ENCODE measurements at places on chromosomes 4 and X.

GRCh38 chrX:140709421-140709846 lies at the start of gene LINC00632:
LINC00632 (plus strand) TSS chrX:140709759.
- no peak for DNase-seq

DNA sequence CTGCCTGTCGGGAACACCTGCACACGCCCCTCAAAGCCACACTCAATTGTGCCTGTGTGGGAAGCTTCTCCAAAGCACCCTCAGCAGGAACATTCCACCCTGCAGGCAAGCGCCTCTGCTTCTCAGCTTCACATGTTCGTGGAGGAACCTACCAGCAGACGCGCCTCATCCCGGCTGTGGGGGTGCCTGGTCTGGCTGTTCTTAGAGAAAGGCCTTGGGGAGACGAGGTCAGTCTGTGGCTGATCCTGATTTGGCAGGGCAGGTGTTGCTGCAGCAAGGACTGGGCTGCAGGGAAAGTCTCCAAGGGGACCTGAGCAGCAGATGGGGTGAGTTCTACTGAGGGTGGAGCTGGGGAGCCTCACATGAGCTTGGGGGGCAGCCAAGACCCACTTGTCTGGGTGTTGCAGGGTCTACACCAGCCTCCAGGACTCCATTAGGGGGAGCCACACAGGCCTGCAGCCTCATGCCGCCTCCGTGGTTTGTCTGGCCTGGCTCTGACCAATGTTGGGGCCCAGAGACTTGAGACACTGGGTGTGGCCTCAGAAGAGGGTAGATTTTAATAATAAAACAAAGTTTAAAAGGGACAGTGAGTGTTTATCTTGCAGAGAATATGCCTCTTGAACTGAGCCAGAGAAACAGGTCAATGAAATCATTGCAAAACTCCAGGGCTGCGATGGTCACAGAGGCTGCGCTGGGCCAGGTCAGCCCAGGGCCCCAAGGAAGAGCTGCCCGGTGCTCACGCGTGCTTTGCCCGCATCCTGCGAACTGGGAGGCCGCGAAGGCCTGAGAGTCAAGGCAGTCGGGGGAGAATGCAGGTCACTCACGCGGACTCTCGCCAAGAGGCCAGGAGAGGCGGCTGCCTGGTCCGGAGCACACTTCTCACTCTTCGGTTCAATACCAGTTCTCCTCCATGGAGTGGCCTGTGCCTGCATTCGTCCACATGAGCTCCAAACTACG lies 21.1 kb downstream of the RNF212 start:
- DNase-seq = no peak

GRCh38 chr4:139658185-139658584 lies 7.4 kb upstream of the MGST2 start:
- no peak for DNase-seq

- no peak for DNase-seq
Observed at GRCh38 chr4:142528433-142528832, 317.7 kb downstream of the INPP4B start.

DNA sequence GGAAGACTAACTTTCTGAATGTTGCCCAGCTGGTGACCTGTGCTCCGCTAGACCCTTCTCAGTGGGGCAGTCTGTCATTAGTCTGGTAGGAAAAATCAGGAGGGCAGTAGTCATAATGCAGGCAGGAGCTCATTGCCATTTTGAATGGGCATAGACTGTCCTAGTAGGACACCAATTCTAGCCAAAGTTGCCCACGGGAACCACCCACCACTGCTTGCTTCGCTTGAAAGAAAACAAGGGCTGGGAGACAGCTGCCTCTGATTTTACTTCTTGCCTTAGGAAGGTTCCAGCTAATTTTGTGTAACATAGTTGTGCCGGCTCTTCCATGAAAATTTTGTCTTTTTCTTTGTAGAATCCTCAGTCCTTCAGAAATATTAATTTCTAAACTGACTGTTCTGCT lies 23.3 kb downstream of the HOPX start:
- DNase-seq = no peak

- DNase-seq = no peak
Observed at GRCh38 chr4:106602711-106603110, 234.1 kb upstream of the GIMD1 start.

GRCh38 chr4:2694691-2695090 lies 61.4 kb downstream of the TNIP2 start:
- no peak for DNase-seq

DNA sequence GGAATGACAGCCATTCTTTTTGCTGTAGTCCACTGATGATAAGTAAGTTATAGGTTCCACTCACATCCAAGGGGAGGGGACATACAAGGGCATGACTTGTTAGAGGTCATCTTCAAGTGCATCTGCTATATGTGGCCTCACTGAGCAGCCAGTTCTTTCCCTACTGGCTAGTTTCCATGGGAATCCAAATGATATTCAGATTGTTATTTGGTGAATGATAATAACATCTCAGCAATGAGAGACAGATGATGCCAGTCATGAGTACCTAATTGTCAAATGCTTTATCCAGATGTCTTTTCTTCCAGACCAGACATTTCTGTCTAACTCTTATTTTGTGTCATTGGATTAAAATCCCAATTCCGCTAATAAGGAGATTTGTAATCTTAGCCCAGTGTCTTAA lies 460.4 kb upstream of the BOD1L1 start:
- DNase-seq = no peak

DNA sequence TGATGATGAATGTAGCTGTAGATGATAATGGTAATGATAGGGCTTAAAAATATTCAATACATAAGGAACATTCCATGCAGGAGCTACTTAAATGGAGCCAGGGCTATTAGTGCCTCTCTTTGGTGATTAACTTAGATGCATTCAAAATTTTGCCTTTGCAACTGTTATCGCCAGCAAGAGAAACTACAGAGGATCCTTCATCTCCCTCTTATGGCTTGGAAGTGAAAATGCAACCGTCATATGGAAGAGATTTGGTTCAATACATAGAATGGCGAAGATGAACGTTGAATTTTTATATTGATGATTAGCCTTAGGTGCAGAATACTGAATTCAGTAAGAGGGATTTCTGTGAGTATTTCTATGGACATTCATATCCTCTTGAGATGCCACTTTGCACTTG lies 134.5 kb upstream of the NLGN4X start:
- DNase-seq = no peak

DNA sequence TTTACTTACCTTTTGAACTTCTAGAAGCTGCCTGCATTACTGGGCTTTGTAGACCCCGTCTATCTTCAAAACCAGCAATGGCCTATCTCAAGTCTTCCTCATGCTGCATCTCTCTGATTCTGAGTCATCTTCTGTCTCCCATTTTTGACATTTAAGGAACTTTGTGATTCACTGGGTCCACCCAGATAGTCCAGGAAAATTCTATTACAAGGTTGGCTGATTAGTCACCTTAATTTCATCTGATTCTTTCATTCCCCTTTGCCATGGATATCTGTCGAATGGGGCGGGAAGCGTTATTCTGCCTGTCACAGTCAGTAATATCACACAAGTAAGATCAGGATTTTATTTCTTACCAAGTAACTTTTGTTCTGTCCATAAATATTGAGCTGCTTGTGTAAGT lies 618.0 kb downstream of the CCSER1 start:
- no peak for DNase-seq

DNA sequence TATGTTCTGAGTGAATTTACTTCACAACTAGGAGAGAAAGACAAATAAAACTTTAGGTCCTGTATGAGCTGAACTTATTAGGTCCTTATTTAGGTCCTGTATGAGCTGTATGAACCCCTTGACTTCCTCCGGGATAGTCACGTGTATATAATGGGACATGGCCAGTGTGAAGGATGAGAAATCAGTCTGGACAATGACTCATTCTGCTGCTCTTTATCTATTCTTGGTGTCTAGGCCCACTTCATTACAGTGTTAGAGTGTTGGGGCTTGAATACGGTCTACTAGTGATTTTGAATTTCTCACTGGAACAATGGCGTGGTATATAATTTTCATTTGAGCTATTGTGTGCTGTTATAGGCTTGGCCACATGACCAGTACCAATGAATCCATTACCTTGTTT lies 21.9 kb downstream of the STK26 start:
- no peak for DNase-seq

GRCh38 chrX:16633754-16634153 lies 16.2 kb upstream of the S100G start:
- no peak for DNase-seq

GRCh38 chrX:99398545-99398944 lies 1011.5 kb downstream of the PCDH19 start:
- DNase-seq = no peak

DNA sequence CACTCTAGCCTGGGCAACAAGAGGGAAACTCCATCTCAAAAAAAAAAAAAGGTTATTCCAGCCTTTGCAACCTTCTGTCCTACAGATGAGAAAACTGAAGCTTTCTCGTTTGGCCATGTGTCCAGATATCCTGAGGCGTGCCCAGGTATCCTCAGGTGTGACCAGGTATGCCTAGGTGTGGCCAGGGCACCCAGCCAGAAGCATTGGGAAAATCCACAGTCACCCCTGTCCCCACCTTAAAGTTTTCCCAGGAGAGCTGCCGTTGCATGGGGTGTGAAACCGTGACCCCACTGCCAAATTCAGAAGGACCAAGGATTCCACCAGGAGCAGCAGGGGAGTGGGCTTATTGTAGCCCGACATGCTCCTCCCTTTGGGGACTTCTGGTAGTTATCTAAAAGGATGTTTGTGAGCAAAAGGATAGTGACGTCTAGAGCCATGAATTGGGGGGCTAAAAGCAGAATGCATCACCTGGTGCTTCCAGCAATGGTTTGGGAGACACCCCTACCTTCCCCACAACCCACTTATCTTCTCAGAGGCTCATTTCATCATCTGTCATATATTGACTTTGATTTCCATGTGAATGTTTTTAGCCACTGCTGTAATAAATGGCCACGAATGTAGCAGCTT lies 4.0 kb upstream of the DHRSX start:
- no peak for DNase-seq

DNA sequence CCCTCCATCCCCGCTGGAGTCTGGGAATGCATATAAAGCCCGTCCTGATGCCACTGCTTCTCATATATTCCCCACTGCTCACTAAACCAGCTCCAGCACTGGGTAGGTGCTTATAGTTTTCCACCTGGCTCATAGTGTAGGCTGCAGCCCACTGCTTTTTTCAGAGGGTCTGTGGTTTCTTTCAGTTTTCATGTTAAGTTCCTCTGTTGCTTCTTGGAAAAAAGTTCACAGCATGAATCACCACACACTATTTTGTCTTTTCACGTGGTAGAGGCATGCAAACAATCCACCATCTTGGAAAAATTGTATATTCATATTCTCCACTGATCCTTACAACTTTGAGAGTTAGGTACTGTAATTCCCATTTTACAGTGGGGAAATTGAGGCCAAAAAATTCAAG lies 39.4 kb downstream of the DCLK2 start:
- no peak for DNase-seq

DNA sequence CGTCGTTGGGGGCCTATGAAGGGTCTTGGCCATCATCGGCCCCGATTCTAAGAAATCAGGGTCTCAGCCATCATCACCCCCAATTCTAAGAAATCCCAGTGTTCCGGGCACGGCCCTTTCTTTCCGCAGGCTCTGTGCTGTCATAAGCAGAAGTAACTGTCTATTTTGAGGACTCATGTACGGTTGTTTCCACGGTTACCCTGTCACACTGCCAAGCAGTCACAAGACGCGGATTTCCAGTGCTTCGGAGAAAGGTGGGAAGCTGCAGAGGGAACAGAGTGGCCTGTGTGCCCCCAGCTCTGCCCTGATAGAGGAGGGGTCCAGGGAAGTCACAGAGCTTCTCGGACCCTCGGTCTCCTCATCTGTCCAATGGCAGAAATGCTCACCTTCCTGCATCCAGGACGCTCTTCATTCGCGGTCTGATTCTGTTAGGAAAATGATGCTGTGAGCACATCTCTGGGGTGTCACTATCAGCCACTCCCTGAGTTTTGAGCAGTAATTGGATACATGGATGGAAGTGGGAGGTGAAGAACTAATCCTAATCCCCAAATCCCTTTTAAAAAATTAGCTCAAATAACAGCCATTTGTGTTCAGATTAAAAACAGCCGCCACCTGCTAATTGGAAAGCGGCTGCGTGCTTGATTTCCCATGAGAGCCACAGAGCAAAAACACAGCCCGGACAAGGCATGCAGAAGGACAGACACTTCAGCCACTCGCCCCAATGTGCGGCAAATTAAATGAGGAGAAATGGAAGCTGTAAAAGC lies 73.1 kb downstream of the WFS1 start:
- DNase-seq = no peak

DNA sequence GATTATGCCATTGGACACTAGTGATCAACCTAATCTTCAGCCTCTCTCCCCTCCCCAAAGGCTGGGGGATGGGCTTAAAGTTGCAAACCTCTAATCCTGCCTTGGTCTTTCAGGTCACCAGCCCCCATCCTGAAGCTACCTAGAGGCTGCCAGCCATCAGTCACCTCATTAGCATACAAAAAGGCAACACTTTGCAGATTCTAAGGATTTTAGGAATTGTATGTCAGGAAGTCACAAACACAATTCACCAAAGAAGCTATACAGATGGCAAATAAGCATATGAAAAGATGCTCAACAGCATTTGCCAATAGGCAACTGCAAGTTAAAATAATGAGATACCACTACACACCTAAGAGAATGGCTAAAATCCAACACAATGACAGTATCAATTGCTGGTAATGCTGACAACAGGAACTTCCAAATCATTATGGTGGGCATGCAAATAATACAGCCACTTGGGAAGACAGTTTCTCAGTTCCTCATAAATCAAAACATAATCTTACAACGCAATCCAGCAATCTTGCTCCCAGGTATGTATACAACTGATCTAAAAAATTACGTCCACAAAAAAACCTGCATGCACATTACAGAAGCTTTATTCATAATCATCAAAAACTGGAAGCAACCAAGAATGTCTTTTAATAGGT lies 9.0 kb upstream of the PIM2 start:
- no peak for DNase-seq

GRCh38 chrX:149007423-149007822 lies 497.7 kb downstream of the IDS start:
- DNase-seq = no peak

DNA sequence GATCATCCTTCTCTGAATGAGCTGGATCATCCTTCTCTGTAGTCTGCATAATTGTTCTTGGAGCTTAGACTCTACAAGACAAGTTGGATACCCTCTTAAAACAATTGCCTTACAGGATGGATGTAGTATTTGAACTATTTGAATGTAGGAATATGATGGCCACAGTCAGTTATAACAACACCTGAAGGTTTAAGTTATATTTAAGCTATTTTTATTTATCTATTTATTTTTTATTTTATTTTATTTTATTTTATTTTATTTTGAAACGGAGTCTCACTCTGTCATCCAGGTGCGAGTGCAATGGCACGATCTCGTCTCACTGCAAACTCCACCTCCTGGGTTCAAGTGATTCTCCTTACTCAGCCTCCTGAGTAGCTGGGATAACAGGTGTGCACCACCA lies 149.9 kb upstream of the SLIT2 start:
- DNase-seq = no peak

GRCh38 chrX:56995271-56995994 lies at the start of gene SPIN3:
SPIN3 (minus strand) TSS chrX:56995541; CDS start chrX:56994947, 594 bp downstream.
- DNase-seq = peak; percentile 32

DNA sequence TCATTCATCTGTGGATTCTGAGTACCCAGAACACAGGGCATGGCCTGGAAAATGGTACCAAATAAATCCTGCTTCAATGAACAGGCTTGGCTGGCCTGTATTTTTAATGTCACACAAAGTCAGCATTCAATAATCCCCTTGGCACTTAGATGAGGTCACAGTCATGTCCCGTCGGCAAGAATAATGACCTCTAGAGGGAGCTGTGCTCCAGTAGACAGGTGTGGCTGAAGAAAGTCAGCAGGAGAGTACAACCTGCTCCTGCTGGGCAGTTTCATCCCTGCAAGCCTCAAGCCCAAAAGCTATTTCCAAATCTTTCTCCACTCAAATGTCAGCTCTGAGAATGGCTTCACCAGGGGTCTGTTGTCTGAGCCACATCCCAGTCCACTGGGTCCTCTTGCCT lies 404.0 kb upstream of the F9 start:
- no peak for DNase-seq
